ENCODE measurements at places on chromosomes 2 and 18.

- no peak for DNase-seq
Observed at GRCh38 chr2:98617149-98617548, 8.8 kb downstream of the UNC50 start.

GRCh38 chr2:119819846-119820245 lies 60.1 kb downstream of the PTPN4 start:
- no peak for DNase-seq

DNA sequence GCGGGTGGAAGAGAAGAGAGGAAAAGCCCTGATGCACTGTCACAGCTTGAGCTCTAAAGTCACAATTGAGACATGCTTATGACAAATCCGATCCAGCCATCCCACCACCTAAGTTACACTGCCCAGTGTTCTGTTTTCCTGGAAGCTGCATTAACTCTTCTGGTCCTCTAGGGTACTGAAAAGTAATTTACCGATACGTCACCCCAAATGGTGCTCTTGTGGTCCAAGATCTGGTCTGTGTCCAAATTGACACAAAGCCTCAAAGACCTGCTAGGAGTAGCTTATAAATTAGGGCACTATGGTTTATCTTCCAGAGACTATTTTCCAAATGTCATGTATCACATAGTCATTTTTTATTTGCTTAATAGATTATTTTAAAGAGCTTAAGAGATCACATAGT lies 186.7 kb upstream of the ETAA1 start:
- no peak for DNase-seq

DNA sequence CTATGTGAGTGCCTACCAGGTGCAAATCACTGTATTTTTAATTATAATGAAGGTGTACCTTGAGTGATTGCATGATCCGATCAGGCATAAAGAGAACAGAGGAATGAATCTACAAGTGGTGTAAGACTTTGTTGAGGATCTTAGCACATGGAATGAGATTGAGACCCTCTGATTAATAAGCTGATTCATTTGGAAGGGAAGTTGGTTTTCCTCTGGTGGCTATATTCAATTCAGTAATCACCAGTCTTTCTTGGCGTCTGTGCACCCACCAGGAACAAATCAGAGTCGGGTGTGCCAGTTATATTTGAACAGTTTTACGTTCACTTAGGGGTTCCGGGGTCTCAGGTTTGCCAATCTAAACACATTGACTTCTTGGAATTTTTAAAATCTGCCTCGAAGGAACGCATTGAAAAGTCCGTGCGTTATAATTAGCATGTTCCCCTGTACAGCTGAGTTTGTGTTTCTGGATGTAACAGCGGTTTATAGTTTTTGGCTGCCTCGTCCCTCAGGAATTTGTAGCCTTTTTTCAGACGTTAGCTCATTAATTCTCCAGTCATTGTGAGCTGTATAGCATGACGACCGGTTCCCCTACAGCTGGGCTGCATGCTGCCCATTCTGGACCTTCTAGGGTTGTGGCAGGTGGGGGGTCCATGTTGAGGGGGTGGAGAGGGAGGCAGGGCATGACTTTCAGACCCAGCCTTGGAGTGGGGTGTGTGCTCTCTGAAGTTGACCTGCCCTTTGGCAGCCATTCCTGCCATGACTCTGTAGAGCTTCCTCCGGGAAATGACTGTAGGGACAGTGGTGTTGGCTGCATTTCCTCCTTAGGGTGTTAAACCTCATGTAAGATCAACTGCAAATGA lies 20.3 kb downstream of the MYO1B start:
- DNase-seq = no peak

DNA sequence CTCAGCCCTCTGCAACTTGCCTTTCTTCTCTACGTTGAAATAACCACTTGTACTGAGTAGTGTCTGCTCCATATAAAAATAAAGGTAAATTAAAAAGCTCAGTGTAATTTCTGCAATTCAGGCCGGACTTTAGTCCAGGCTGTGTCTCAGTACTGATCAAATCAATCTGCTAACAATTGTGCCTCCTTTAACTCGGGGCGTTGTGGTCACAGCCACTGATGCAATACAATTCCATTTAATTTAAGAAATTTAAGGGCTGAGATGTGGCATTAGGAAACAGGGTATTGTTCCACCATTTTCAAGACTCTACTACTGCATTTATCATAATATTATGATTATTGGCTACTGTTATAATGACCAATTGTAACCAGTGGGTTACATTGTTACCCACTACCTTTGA lies 60.0 kb upstream of the NPAS2 start:
- no peak for DNase-seq

GRCh38 chr18:21444465-21445212 lies 155.9 kb downstream of the ESCO1 start:
- no peak for DNase-seq

- DNase-seq = no peak
Observed at GRCh38 chr2:133748007-133748700, 179.9 kb upstream of the NCKAP5 start.

GRCh38 chr2:28338831-28339321 lies 53.8 kb upstream of the FOSL2 start:
- no peak for DNase-seq

Data from upper lobe of left lung (tissue), 6 donors.